ENCODE measurements at places on chromosomes 16 and 17.

- no peak for DNase-seq
Observed at GRCh38 chr17:50076591-50077235, 18.4 kb upstream of the PDK2 start.

- DNase-seq, result no peak
Observed at GRCh38 chr17:21177401-21177800, 36.6 kb downstream of the TMEM11 start.

GRCh38 chr17:21199311-21199710 lies 14.7 kb downstream of the TMEM11 start:
- no peak for DNase-seq

DNA sequence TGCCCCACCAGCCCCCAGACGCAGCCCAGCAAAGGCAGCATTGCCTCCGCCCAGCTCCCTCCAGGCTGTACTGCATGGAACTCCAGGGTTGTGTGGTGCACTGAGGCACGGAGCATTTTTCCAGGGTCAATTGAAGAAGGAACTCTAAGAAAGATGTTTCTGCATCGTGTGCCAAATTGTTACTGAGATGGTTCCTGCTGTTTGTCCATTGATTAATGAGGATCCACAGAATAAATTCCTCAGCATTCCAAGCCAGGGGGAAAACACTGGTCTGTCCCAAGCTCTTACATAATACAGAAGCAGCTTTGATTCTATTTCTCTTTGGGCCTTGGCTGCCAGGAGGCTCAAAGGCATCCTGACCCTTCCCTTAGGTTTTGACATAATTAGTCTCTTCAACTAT lies 80.9 kb downstream of the ZNF423 start:
- no peak for DNase-seq

DNA sequence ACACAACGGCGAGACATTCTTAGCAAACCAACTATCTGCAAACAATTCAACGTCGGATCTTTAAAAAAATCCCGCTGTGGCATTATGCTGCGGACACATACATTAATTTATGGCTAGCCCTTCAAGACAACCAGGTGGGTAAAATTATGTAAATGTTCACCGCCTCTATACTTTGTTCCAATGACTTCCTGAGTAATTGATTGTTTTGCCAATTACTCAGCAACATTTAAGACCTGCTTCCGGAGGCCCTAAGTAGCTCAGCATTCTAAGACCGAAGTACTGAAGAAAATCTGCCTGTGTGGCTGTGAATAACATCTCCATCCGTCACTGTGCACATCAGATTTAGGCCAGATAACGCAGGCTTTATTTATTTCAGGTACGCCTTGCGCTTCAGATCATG lies 23.3 kb downstream of the QPRT start:
- no peak for DNase-seq

GRCh38 chr16:2511996-2512734 lies 1.6 kb upstream of the ATP6V0C start:
- peak; percentile 14 for DNase-seq

DNA sequence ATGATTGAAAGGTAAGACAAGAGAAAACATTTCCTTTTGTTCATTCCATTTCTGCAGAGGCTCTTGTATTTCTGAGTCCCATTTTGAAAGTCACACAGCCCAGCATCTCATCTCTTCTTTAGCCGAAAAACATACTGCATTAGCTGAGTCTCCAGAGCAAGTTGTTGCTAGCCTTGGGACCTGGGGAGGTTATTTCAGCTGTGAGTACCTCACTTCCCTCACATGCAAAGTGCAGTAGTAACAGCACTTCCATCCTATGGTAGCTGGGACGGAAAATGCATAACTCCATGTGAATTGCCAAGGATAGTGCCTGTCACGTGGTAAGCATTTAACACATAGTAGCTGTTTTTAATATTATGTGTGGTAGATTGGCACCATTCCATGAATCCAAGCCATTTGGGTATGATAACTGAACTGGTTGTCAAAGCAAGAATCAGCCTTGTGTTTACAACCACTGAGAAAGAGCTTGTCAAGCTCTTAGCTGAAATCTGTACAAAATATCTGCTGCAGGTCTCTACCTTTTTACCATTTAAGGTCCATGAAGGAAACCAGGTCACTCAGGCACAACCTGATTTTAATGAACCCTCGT lies 345.7 kb downstream of the CDH13 start:
- DNase-seq, result no peak

- DNase-seq, result no peak
Observed at GRCh38 chr16:87961623-87962022, 10.4 kb downstream of the BANP start.

DNA sequence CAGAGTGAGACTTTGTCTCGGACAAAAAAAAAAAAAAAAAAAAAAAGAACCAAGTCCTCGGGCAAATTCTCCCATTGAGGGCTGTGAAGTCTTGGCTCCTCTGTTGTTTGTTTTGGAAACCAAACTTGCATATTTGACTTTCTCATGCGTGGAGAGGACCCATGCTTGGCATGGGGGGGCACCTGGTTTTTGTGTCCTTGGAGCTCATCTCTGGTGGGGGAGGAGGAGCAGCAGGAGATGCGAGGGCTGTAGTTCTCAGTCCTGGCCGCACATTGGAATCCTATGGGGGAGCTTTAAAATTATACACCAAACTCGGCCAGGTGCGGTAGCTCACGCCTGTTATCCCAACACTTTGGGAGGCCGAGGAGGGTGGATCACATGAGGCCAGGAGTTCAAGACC lies 74.5 kb downstream of the ABCC6 start:
- DNase-seq, result no peak

DNA sequence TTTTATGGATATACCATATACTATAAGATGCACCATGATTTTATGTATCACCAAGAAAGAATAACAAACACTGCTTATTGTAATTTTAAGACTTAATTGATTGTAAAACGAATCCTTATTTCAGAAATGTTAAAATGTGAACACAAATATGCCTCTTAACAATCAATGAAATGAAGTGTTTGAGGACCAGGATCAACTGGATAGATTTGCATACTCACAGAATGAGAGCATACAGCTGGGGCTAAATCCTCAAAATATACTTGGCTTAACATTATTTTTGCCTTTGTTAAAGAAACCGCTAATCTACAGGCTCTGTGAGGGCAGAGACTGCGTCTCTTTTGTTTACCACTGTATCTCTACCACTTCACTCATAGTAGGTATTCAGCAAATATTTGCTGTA lies 93.6 kb downstream of the SPACA3 start:
- DNase-seq, result no peak

GRCh38 chr16:15035163-15035729 lies 20.6 kb downstream of the NTAN1 start:
- no peak for DNase-seq

DNA sequence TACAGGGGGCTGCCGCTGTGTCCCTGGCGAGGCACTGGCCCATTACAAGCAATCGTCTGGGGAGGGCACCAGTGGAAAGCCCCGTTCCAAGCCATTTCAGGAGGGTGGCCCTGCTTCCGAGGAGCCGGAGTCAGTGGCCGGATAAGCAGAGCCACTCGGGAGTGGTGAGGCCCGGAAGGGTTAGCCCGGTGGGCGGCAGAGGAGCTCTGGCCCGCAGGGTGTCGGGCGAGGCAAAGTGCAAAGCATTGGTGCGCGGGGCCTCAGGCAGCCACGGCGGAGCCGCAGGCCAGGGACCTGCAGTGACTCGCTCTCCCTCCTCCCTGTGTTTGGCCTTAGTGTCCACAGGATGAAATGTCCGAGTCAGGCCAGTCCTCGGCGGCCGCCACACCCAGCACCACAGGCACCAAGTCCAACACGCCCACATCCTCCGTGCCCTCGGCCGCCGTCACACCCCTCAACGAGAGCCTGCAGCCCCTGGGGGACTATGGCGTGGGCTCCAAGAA lies 24.6 kb downstream of the NME3 start:
- no peak for DNase-seq

DNA sequence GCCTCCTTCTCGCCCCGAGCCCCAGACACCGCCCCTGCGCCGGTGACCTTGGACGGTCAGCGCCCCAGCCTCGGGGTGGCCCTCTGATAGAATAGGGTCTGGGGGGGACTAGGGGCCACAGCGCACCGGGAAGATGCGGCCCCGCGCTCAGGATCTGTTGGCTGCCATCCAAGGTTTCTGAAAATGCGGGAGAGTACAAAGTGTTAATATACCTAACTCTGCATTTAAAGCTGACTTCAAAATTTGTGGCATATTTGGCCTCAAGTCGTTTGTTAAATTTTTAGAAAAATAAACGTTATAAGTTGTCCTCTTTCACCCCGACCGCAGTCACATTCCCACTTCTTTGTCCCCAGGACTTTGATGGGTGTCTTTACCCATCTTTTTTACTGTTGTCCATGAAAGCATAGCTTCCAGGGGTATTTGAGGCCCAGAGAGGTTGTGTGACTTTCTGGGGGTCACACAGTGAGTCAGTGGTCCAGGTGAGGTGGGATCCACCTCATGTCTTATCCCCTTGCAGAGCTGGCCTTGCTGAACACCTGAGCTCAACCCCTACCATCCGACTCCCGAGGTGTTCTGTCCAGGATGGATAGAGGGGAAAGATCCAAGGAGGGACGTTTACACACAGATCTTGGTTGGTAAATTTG lies 796 bp downstream of the NT5M start:
- no peak for DNase-seq

DNA sequence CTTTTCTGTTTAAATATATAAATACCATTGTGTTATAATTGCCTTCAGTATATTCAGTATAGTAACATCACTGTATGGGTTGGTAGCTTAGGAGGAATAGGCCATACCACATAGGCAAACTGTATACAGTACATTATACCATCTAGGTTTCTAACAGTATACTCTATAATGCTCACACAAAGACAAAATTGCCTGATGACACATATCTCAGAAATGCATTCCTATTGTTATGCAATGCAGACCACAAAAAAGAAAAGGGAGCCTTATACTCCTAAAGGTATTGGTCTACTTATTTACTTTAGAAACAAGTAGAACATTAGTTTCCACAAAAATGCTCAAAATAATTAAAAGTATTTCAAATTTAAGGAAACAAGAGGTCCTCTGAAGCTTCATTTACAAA lies 47.9 kb downstream of the SETD6 start:
- DNase-seq, result no peak

GRCh38 chr16:67883872-67884261 lies 818 bp upstream of the NRN1L start:
- DNase-seq, result peak; percentile 49

DNA sequence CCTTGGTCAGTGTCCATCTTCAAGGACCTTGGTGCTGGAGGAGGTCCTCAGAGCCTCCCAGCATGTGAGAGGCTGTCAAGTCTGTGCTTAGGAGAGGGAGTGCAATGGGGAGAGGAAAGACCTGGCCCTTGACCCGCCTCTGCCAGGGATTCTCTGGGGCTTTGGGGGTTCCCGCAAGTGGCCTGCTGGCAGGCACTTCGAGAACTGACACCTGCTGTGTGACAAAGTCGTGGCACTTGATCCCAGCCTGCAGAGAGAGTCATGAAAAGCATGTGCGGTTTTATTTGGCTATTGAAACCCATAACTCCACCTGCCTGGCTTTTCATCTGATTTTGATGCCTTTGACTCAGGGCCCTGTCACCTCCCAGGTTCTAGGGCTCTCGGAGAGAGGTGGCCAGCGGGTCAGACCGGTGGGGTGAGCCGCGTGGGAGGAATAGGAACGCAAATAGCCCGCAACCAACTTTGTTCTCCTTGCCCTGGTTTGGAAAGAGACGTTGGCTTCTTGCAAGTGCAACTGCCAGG lies 42.8 kb upstream of the GSE1 start:
- no peak for DNase-seq

- DNase-seq, result no peak
Observed at GRCh38 chr17:5631958-5632590, 47.8 kb upstream of the NLRP1 start.

GRCh38 chr17:4944163-4944553 lies 4.1 kb downstream of the RNF167 start:
- DNase-seq, result no peak

- DNase-seq, result no peak
Observed at GRCh38 chr17:38441429-38442061, 13.3 kb downstream of the ARHGAP23 start.

DNA sequence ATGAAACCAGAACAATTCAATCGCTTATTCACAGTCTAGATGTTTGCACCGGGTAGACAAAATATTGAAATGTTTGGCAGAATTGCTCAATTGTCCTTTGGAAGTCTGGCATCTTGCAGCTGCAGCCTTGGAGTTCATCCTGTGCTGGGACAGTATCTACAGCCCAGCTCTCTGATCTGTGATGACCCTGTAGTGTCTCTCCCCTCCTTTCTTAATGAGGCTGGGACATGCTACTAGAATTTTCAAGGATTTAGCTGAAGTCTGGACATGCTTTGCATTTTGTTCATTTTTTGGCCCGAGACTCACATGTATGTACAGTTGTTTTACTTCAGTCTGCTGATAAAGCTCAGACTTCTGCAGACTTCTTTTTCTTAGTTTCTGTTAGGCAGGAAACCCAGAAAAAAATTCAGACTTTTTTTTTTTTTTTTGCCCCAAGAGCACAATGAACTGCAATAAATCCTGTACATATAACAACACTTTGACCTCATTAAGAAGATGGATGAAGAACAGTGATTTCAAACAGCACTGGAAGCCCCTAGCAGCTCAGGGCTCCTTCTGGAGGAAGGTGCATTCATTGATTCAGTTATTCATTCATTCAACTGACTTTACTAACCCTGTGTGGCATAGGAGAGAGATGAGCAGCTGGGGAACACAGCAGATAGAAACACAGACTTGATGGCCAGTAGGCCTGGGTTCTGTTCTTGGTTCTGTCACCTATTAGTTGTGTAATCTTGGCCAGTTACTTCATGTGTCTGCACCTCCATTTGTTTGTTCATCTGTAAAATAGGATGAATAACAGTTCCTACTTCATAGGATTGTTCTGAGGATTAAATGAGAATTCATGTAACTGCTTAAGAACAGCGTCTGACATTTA lies 210.0 kb downstream of the MAP2K4 start:
- no peak for DNase-seq

DNA sequence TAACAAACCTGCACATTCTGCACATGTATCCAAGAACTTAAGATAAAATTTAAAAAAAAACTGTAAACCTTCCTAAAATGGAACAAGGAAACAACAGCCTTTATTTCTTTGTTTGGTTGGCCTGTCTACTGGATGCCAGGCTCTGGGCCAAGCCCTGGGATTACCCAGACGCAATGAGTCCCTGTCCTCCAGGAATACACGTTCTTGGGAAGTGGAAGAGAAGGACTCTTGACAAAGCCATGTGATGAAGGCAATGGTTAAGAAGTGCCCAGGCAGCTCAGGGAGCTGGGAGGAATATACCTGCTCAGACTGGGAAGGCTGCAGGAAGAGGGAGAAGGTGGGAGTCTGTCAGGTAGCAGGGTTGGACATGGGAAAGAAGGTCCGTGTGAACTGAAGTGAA lies 115.4 kb downstream of the AXIN2 start:
- no peak for DNase-seq

- peak; percentile 78 for DNase-seq
Observed at GRCh38 chr17:4945176-4945943, 3.0 kb downstream of the PFN1 start.

Data from left colon (tissue), 2 donors.